ENCODE measurements at places on chromosomes 5 and 9.
A peak's percentile ranks its signal among the peaks of the same experiment; 100 is the strongest.

DNA sequence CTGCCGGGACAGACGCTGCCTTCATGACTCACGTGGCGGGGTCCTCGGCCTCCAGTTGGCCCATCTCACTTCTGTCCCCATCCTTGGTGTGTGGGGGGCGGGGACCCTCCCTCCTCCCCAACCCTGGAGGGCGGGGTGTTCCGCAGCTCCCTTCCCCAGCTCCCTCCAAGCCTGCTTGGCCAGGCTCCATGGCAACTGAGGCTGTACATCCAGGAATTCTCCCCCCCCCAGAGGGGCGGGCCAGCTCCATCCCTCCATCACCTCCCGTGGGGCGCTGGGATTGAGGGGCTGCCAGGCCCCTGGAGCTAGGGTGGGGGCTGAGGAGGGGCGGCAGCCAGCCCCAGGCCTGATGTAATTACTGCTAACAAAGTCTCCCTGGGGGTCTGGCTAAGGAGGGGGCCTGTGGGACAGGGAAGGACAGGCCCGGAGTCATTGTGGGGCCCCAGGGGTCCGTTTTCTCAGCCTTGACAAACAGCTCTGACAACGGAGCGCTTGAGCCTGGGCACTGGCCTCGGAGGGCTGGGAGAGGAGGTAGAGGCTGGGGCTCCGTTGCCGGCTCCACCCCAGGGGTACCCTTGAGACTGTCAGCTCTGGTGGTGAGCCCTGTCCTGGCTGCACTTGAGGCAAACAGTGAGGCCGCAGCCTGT, 8.0 kb downstream of the DIPK1B start:
- peak overlapping the region; percentile 20 for H3K27ac ChIP-seq
- H3K4me1 ChIP-seq: peaks cover 65% of the 10 kb centered on the region
- no peaks in the 10 kb centered on the region for H3K27me3 ChIP-seq
- no peak for DNase-seq
- H3K36me3 ChIP-seq: peaks cover 48% of the 10 kb centered on the region

GRCh38 chr9:108859459-108860114, 2.5 kb upstream of the ACTL7A start:
- H3K36me3 ChIP-seq: no peaks in the 10 kb centered on the region
- DNase-seq: no peak
- H3K4me1 ChIP-seq: no peaks in the 10 kb centered on the region
- H3K4me3 ChIP-seq: no peak overlapping the region
- no peaks in the 10 kb centered on the region for H3K27me3 ChIP-seq

DNA sequence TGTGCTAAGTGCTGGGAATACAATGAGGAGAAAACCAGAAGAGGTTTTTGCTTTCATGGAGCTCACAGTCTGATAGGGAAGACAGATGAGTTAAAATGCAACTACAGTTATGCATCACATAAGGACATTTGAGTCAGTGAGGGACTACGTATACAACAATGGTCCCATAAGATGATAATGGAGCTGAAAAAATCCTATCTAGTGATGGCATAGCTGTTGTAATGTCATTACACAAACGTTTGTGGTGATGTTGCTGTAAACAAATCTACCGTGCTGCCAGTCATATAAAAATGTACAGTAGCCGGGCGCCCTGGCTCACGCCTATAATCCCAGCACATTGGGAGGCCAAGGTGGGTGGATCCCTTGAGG, 110.1 kb upstream of the RAD23B start:
- no peaks in the 10 kb centered on the region for H3K27me3 ChIP-seq
- DNase-seq: no peak
- no peak overlapping the region for H3K4me3 ChIP-seq
- no peaks in the 10 kb centered on the region for H3K4me1 ChIP-seq
- no peak overlapping the region for H3K27ac ChIP-seq

DNA sequence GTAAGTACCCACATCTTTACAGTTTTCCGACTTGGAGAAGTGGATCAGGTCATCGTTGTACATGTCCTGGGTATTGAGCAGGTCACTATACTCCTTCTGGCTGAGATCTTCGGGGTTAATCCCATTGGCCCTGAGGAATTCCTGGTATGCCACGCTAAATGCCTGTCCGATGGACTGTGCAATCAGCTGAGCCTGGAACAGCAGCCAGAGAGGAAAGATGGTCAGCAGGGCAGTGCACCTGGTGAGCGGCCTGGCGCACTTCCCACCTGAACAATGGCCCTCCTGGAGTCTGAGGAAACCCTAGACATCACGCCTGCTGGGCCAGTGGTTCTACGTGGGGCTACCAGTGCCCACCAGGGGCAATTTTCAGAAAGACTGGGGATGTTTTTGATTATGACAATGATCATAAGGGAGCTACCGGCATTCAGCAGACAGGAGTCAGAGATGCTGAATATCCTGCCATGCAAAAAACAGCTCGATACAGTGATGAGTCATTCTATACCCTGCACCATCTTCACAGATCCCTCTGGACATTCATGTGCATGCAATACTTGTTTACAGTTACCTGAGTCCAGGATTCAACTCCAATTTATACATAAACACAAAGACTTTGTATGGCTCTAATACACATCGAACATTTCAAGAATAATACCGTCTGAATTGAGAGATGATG, 127.2 kb downstream of the ENTREP1 start:
- no peaks in the 10 kb centered on the region for H3K27me3 ChIP-seq
- no peak for DNase-seq
- no peak overlapping the region for H3K27ac ChIP-seq
- H3K4me3 ChIP-seq: no peak overlapping the region

DNA sequence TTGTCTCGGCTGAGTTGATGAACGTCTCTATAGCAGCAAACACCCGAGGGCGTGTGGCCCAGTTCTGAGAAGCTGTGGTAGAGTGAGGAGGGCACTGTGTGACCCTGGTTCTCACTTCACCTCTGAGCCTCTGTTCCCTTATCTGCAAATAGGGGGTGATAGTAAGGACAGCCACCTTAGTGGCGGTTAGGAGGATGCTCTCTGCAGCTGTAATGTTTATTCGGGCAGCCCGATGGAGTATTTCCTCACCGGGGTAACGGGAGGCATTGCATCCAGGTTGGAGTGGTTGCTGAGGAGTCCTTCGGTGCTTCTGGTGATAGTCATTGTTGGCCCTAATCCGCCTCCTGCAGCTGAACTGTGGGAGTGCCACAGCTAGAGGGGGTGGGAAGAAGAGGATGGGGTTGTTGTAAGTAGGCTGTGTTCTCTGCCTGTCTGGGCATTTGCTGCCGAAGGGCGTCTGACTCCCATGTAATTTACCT, 13.9 kb downstream of the PRRC2B start:
- H3K4me1 ChIP-seq: peaks cover 85% of the 10 kb centered on the region
- no peaks in the 10 kb centered on the region for H3K27me3 ChIP-seq
- peak overlapping the region; percentile 20 for H3K4me3 ChIP-seq
- peak overlapping the region; percentile 54 for H3K27ac ChIP-seq
- H3K36me3 ChIP-seq: no peaks in the 10 kb centered on the region

Measured in lower lobe of right lung (tissue), 2 donors.